ENCODE measurements at places on chromosomes 16 and 17.

DNA sequence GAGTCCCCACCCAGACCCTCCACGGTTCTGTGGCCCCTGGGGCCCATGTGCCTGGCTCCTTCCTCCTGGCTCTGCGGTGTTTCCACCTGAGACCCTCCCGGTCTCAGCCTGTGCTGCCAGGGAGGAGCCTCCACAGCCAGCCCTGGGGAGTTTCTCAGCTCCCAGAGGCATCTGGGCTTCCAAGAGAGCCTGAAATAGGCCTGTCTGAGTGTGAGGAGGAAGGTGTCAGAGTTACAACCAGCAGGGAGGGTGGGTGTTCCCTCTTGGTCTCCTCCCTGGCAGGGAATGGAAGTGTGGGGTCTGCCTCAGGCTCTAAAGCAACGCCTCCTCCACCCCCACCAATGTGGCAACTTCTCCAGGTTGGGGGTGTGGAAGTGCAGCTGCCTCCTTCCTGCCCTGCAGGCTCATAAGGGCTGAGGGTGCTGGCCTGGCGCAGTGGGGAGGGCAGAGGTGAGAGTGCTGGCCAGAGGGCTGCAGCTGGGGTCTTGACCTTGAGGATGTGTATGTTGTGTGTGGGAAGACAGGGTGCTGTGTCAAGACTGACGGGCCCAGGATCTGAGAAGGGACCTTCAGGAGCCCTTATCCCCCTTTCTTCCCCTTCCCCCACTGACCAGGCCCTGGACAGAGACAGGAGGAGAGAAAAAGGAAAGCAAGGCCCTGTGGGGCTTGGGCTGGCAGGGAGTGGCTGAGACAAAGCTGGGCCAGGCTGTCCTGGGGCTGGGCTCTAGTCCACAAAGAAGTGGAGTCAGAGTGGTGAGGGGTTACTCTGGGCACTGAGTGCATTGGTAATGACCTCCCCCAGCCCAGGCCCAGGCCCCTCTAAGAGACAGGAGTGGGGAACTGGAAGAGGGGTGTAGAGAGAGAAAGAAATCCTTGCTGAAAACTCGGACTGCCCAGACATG, 2.4 kb downstream of the CYGB start:
- no peak for DNase-seq

DNA sequence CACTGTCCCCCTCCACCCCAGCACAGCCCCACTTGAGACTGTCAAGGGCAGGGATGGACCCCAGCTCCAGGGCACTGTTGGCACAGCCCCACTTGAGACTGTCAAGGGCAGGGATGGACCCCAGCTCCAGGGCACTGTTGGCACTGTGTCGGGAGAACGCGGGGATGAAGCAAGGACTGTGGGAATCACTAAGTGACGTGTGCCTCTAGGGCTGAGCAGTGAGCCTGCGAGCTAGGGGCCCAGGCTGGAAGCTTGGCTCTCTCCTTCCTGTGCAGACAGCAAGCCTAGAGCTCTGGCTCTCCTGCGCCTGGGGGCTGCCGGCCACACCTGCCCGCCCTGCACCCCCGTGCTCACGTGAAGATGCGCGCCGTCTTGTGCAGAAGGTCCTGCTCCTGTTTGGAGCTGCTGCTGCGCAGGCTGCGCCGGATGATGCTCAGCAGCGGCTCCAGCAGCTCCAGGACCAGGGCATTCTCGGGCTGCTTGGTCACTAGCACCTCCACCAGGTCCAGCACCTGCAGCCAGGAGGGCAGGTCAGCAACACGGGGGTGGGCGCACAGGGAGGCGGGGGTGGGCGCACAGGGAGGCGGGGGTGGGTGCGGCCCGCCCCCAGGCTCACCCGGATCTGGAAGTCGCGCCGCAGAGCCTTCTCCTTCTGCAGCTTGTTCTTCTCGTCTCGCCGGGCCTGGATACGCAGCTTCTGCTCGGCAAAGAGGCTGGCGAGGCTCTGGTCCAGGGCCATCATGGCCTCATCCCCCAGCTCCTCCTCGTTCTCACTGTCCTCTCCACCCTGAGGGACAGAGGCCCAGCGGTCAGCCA, 10.8 kb downstream of the MYBBP1A start:
- no peak for DNase-seq

GRCh38 chr17:28888832-28889231, 8.7 kb downstream of the FLOT2 start:
- no peak for DNase-seq

DNA sequence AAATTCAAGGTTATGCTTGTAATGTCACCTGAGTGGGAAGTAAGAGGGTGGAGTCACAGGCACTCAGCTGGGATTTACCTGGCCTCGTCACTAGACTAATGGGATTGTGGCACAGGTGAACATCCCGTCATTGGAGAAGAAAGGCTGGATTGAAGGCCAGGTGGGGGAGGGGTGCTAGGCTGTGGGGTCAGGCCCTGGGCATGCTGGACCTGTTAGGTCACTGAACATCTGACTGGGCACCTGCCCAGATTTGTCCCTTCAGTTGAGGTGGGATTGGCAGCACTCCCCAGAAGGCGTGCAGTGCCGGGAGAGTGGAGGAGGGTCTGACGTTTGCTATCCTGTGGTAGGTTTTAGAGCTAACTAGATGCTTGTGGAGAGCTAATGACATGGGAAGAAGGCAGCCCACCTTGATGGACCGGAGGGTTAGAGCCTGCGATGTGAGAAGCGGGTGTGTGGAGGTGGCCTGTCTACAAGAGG, 161.5 kb upstream of the ZNF267 start:
- no peak for DNase-seq

- no peak for DNase-seq
These were observed 8.8 kb upstream of the CNOT1 start for GRCh38 chr16:58638148-58639036.

DNA sequence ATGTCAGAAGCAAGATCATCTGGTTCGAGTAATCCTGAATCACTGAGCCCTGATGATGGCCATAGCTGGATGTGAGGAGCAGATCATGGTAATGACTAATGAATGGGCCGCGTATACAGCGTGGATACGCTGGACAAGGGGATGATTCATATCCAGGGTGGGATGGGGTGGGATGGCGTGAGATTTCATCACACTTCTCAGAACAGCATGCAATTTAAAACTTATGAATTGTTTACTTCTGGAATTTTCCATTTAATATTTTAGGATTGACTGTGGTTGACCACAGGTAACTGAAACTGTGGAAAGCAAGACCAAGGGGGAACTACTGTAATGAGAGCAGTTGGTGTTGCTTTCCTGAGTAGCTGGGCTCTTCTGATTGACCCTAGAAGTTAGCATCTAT, 225.5 kb downstream of the STX8 start:
- DNase-seq, result no peak

DNA sequence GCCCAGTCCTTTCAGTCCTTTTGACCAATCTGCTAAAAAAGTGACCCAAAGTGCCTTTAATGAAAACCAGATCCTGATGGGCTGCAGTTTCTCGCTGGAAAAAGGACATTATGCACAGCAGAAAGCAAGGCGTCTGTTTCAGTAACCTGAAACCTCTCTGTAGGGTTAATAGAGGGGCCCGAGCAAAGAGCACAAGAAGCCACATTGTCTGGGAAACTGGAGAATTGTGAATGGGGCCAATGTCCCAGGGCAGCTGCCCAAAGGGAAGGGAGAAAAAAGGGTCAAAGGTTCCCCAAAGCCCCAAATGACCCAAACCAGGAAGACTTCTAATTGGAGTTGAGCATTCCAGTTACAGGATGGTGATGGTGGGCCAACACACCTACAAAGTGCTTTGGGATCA, 3.0 kb downstream of the OTOA start:
- DNase-seq, result no peak

- DNase-seq, result no peak
These were observed 21.6 kb downstream of the POLR3E start for GRCh38 chr16:22318690-22319358.

DNA sequence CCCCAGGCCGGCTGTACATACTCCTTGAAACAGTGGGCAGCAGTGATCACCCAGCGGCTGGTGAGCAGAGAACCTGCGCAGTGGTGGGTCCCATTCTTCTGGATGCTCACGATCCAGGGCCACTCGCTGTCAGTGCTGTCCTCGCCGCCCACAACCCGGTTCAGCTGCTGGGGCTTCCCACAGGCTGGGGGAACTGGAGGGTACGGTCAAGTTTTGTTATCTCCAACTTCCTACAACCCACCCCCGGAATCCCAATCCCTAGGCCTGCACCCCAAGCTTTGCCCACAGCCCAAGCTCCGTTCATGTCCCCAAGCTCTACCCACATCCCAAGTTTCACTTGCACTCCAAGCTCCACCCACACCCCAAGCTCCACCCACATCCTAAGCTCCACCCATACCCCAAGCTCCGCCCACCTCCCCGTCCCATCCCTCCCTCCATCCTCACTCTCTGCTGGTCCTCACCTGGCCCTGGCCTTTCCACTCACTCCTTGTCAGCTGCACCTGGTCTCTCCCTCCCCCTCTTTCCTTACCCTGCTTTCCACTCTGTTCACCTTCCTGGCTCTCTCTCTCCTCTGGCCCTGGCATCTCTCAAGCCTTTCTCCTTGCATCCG, 1.8 kb downstream of the PRSS22 start:
- DNase-seq, result no peak

GRCh38 chr16:31093132-31093703, 1.4 kb downstream of the VKORC1 start:
- DNase-seq, result peak; percentile 78

- DNase-seq, result no peak
These were observed 3.9 kb upstream of the SMPD3 start for GRCh38 chr16:68452176-68452575.

DNA sequence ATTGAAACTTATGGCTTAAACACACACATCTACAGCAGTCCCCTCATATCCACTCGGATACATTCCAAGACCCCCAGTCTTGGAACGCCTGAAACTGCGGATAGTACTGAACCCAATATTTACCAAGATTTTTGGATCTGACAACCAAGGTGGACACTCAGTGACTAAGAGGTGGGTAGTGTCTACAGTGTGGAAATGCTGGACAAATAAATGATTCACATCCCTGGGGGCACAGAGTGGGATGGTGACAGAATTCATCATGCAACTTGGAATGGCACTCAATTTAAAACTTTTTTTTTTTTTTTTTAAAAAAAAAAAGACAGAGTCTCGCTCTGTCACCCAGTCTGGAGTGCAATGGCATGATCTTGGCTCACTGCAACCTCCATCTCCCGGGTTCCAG, 54.2 kb upstream of the TRAP1 start:
- DNase-seq, result no peak

GRCh38 chr17:76683921-76684745, 26.6 kb downstream of the MXRA7 start:
- no peak for DNase-seq

GRCh38 chr16:8675183-8676159, 1.1 kb downstream of the ABAT start:
- DNase-seq, result no peak

GRCh38 chr16:3580251-3580651, 3.0 kb upstream of the NLRC3 start:
- no peak for DNase-seq

GRCh38 chr17:74883241-74883745, 10.1 kb downstream of the FADS6 start:
- no peak for DNase-seq

DNA sequence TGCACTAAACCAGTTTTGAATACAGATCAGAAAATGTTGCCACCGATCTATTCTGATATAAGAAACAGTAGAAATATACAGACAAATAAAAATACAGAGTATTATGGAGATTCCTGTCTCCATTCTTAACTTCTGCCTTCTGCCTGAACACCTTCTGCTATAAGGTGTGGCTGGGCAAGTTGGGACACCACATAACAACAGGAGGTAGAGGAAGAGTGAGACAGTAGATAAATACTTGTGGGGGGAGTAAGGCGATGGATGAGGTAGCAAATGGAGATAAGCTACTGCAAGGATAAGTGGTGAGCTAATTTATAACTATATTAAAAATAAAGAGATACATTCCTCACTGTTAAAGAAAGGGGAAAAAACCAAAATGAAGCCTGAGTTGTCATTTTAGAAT, 143.7 kb downstream of the CDH8 start:
- no peak for DNase-seq

GRCh38 chr17:28480799-28481571, 7.5 kb downstream of the SLC13A2 start:
- DNase-seq, result no peak

DNA sequence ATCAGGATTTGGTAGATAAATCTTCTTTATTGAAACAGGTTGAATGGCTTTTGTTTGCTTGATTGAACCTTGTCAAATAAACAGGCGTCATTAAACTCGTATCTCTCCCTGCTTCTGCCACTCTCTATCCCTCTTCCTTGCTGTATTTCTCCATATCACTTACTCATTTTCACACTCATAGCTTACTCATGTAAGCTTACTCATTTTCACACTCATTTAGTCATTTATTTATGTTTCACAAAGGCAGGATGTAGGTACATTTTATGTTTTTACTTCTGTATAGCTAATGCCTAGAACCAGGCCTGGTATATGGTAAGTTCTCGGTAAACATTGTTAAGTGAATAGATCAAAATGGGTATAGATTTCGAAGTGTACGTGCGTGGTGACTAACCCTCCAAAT, 450.0 kb downstream of the PMP22 start:
- DNase-seq, result no peak

GRCh38 chr17:81431545-81432482, 36.6 kb downstream of the BAHCC1 start:
- no peak for DNase-seq

DNA sequence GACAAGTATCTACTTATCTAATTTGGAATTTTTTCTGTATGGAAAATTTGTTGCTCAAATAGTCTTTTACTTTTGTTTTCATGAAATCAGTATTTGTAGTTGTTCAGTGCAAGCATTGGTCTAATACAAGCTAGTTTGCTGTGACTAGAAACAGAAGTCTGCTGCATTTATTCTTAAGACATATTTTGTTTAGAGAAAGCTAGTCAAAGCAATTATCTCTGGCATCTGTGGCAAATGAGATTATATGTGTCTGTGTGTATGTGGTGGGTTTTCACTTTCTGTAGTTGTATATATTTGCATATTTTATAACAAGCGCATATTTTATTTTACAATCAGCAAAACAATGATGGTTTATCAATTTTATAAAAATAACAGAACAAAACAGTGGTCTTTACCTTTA, 96.0 kb upstream of the SIAH1 start:
- no peak for DNase-seq

DNA sequence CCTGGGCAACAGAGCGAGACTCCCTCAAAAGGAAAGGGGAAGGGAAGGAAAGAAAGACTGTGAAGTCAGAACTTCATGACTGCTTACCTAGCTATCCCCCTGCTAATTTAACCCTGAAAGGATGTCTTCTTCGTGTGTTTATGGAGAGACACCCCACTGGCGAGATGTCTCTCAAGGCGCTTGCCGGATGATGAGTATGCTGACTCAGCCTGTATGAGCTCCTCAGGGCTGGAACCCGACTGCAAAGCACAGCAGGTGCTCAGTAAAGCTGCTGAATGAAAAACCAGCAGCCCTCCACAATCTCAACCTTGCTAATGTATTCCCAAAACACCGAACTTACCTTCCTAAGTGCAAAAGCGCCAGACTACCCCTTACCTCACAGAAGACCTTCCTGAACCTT, 2.3 kb downstream of the ANKFY1 start:
- no peak for DNase-seq

DNA sequence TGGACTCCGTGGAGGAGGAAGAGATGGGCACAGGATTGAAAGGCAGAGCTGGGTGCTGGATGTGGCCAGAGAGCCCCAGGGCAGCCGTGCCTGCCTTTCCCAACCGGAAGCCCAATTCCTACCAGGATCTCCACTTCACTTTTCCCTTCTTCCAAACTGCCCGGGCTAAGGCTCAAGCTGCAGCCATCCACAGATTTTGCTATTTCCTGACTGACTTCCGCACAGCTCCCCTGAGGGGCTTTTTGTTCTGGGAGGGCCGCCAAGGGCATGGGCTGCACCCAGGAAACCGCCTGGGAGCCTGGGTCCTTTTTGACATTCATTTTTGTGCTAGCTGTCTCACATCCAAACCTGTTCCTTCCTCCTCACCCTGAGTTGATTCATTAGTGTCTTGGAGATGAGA, 4.2 kb downstream of the SHISA6 start:
- no peak for DNase-seq

GRCh38 chr17:82231562-82232321, 2.9 kb downstream of the SLC16A3 start:
- no peak for DNase-seq
